ENCODE measurements at places on chromosomes 12 and 14.

DNA sequence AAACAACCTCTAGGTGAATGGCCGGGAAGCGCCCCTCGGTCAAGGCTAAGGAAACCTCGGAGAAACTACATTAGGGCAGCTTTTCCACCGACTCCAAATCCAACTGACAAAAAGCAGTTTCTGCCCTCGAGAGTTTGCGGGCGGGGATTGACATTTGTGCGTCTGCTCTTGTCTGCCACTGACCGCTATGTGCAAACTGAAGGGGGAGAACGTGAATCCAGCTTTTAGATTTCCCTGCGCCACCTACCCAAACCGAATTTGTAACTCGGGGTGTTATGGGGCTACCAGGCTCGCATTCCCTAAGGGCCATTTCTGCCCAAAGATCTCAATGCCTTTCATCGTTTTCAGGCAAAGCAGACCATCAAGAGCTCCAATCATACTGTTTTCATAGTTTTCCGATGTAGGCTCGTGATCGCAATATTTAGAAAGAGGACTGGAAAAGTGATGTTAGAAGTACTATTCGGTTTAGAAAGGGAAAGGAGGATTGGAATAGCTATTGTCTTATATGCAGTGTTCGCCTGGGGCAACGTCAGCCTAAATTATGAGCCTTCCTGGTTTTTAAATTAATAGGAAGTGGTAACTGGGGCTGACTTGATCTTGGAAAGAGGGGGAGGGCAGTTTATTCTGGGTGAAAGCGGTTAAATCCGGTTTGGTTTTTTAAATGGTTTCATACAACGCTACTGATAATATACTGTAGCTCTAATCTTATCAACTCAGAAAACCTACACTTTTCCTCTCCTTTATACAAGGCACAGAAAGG, 45.4 kb downstream of the BCAT1 start:
- ATAC-seq, result no peak

GRCh38 chr12:20808521-20808920, 2.0 kb upstream of the SLCO1B3 start:
- no peak for ATAC-seq

- ATAC-seq, result peak; percentile 79
These were observed 19.6 kb upstream of the LRP1-AS start for GRCh38 chr12:57166971-57167371.

- no peak for ATAC-seq
These were observed 68.9 kb downstream of the CMKLR1 start for GRCh38 chr12:108270035-108270848.

DNA sequence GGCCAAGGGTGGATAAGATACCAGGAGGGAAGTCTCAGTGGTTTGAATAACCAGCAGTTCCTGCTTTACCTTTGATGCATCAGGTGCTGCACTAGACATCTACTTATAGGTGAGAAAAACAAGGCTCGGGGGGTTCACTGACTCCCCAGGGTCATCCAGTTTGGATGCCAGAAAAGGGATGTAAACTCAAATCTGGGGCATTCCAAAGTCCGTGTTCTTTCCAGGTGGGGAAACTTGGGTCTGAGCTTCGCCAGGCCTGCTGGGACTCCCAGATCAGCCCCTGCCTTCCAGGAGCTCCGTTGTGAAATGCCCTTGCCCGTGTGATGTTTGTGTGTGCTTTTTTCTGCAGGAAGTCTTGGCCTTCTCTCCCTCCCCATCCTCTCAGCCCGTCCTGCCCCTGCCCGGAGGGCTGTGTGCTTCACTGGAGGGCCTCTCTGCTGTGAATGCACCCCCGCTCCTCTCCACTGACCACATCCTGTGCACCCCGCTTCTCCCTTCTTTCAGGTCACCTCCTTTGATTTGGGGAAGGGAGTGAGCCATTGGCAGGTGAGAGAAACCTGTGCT, 42.1 kb downstream of the TSPAN9 start:
- no peak for ATAC-seq

GRCh38 chr12:87096082-87096585, 839.9 kb upstream of the MGAT4C start:
- no peak for ATAC-seq

DNA sequence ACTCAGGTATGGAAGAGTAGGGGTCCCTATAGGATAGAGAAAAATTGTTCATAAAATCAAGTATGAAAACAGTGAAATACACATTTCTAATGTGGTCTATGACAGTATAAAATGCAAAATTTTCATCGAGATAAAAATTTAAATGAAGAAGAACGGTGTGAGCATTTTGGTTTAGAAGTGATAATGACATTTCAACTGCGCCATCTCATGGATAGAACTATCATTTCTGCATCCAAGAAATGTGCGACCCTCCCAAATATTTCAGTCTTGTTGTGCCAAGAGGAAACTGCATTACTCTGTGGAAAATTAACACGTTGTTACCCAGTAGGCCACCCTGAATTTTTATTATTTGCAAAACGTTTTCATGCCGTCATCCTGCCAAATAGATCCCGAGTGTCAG, 108.8 kb downstream of the CRACR2A start:
- no peak for ATAC-seq

- ATAC-seq, result no peak
These were observed 43.3 kb downstream of the IQSEC3 start for GRCh38 chr12:109872-110271.

- no peak for ATAC-seq
These were observed 597 bp downstream of the SOAT2 start for GRCh38 chr12:53103860-53104305.

DNA sequence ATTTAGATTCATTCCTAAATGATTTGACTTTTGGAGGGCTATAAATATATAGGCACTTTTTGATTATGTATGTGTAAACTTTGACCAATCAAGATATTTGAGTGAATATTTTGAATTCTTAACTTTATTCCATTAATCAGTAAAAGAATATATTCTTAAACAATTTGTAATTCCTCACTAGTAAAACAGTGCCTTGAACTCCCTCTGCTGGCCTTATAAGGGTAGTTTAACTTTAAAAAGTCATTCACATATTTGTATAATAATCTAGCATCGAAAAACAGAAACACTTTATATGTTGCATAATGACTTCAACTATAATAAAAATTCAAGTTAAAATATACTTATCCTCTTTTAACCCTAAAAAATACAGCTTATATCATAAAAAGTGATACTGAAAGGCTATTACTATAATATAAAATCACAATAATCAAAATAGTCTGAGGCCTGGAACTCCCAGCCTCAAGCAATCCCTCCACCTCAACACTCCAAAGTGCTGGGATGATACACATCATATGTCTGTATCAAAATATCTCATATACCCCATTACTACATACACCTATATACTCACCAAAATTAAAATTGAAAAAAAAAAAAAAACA, 31.2 kb downstream of the CCDC59 start:
- peak; percentile 61 for ATAC-seq

DNA sequence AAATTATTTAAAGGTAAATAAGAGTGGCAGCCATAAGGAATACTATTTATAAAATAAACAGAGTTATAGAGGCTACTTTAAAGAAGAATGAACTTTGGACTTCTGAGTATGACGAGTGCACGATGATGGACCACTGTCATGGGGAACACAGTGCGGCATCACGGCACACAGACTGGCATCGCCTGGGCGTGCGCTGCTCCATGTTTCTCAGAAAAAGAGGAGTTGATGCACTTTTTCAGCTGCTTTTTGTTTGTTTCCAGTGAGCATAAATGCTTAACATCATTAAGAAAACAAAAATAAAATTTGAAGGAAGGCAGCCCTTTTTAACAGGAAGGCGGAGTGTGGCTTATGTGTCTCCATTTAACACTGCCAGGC, 23.3 kb upstream of the EAPP start:
- no peak for ATAC-seq

DNA sequence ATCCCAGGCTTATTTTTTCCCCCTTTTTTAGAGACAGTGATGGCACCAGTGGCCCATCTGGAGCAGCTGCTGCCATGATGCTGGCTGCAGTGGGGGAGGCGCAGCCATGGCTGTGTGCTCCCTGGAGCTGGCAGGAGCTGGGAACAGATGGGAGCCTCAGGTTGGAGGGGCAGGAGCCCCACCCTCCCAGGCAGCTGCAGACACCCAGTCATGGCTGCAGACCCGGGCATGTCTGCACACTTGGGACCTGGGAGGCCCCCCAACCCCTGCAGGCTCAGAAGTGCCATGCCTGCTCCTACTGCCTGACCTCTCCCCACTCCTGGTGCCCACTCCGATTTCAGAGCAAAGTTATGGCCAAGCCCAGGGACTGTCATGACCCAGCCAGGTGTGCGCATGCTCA, 25.1 kb downstream of the CDKL1 start:
- ATAC-seq, result no peak

- ATAC-seq, result no peak
These were observed 783.3 kb upstream of the MGAT4C start for GRCh38 chr12:87039536-87039935.

DNA sequence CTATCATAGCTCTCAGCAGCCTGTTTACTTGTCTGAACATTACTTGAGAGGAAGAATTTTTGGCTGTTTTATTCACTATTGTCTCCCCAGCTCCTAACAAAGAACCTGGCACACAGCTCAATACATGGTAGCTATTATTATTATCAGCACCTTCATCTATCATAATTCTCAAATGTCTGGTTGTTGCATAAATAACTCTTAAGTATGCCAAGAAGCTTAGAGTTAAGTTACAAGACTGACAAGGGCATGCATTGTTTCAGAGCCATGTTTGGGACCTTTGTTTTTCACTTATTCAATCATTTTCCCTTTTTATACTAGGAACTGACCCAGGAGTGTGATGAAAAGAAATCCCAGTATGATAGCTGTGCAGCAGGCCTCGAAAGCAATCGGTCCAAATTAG, 77.5 kb upstream of the ATP2A2 start:
- ATAC-seq, result no peak

- ATAC-seq, result no peak
These were observed 1069.0 kb downstream of the VRK1 start for GRCh38 chr14:97866195-97866594.

DNA sequence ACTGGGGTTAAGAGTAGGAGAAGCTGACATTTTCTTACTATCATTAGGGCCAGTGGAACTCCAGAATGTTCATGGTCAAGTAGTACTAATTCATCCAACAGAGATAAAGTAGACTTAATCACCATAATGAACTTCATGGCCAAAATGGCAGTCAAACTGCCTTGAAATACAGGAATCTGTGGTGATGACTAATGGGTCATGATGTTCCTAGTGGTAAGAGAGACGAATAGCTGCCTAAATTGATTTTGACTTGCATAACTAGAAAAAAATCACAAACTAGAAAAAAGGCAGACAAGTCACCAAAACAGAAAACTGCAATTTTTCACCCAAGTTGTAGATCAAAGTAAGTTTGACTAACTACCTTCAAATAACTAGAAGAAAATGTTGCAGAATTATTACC, 138.5 kb downstream of the MGAT4C start:
- no peak for ATAC-seq

DNA sequence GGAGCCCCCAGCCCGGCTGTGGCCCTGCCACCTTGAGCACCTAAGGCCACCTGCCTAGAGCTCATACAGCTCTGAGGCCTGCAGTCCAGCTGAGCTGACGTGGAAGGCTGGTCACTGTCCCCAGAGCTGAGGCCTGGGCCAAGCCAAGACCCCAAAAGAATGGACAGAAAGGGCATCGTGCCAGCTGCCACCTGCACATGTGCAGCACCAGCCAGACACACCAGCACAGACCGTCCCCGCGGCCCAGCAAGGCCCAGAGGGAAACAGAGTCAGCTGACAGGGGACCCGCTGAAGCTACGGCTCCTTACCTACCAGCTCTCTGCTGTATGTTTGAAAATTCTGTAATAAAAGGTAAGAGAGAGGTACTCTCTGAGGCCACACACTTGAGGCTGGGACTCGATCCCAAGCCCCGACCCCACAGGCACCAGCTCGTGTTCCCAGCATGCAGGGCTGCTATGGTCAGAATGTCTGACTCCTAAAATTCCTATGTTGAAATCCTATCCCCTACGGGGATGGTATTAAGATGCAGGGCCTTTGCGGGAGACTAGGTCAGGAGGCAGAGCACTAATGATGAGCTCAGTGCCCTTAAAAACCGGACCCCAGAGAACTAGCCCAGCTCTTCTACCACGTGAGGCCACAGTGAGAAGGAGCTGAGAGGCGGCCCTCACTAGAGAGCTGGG, 25.4 kb downstream of the BRF1 start:
- peak; percentile 56 for ATAC-seq

DNA sequence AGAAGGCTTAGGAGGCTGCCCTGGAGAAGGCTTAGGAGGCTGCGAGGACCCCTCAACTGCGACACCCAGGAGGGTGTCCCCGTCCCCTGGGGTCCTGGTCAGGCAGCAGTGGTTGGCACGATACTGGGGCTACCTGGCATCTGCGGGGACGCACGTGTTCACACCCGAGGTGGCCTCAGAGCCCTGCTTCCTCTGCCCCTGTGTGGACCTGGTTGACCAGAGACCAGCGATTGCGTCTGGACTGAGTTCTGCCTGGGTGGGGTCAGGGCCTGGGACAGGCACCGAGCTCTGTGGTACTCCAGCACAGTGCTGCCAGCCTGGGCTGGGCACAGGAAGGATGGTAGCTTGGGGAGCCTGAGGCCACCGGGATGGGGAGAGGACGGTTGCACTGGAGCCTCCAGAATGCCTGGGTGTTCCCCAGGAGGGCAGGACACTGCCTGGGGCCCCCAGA, 735 bp downstream of the ASPG start:
- no peak for ATAC-seq

GRCh38 chr14:69484444-69485314, at the start of gene PLEKHD1:
TSS of gene PLEKHD1 (plus strand) at chr14:69484728. CDS start at chr14:69484966, 238 bp downstream.
- peak; percentile 44 for ATAC-seq

DNA sequence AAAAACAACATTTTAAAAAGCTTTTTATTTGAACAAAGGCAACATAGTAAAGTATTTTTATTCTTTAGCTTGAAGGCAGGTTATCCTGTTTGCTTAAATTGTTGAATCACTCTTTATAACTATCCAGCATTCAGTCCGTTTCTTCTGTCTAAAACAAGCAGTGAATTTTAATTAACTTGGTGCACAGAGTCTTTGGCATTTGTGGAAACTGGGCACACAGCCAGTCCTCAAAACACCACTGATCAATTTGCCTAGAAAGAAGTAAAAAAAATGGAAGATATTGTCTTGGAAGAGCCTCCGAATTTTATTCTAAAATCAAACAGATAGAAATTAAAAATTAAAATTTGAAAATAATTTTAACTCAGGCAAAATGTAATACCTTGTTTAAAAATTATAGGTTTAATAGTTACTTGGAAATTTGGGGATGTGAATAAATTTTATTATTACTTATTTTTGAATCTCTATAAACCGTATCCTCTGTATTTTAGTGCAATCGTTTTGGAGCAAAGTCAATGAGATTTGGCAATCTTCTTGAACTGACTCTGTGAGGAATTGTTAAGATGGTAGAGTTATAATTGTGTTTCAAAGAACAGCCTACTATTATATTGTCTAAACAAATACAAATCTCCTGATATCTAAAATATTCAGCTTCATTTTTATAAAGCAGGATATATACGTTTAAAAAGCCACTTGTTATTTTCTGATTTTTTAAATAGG, 927.0 kb downstream of the SLC16A7 start:
- ATAC-seq, result no peak

- ATAC-seq, result no peak
These were observed 98.4 kb upstream of the BTG1 start for GRCh38 chr12:92244036-92244435.

DNA sequence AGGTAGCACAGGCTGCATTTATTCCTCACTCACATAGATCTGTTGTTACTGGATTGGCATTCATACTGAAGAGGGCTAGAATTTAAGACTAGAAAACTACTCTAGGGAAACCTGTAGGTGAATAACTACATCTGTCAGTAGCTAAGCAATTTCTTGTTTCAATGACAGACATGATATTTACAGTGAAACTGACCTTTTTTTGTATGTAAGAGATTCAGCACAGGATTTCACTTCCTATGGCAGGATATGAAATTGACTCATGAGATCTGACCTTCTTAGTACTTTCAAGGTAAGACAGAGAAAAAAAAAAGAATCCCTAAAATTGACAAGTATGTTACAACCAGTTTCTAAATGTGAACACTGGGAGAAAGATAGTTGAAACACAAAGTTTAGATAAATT, 189.8 kb upstream of the SLC16A7 start:
- ATAC-seq, result no peak
